ENCODE measurements at places on chromosomes 1 and 21.

- no peak for DNase-seq
These were observed 10.4 kb upstream of the NCF2 start for GRCh38 chr1:183600634-183601033.

DNA sequence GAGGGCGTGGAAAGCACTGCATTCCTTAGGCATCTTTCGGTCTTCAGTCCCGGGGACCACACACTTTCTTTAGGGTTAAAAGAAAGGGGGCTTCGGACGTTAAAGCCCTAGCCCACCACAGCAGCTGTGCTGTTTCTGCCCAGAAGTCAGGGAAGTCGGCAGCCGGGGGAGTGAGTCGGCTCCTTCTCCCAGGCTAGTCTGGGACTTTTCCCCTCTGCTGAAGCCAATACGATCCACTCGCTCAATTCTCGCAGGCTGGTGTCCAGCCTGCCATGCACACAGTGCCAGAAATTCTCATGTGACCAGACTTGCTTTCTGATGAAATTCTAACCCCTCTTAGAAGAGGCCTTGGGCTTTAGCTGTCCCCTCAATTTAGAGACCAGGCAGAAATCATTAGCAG is 67.7 kb downstream of the BCAR3 start:
- no peak for DNase-seq

- DNase-seq, result no peak
These were observed 225.7 kb downstream of the HHAT start for GRCh38 chr1:210554382-210554781.

DNA sequence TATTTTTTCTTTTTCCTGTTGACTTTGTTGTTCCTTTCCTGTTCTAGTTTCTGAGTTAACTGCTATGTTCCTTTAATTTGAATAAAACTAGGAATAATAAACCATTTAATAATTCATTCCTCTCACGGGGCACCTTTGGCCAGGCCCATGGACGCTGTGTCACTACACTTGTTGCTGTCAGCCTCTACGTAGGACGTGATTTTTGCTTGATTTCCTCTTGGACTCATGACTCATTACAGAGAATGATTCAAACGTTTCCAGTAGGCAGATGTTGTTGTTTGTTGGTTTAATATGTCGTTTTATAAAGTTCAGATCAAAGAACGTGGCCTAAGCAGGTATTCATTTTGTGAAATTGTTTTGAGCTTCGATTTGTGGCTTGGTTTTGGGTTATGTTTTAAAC is 9.1 kb upstream of the SLC19A1 start:
- no peak for DNase-seq

- no peak for DNase-seq
These were observed 872 bp upstream of the PINK1 start for GRCh38 chr1:20632386-20632785.

GRCh38 chr1:53214376-53214940 is 6.0 kb downstream of the CZIB start:
- DNase-seq, result no peak

DNA sequence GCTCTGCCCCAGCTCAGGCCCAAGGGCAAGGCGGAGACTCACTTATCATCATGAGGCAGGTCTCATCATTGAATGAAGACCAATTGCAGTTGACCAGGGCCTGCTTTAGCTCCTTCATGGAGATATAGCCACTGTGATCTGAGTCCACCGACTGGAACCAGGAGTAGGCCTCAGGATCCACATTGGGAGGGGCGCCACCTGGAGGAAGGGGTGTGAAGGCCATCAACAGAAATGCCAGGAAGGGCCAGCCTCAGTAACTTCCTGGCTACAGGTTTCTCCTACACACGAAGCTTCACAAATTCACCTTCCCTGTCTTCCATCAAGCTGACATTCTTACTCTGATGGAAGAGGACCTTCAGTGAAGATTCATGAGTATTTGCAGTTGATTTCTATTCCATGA is 11.6 kb downstream of the PEF1 start:
- peak; percentile 14 for DNase-seq

- DNase-seq, result no peak
These were observed 27.5 kb downstream of the ERG start for GRCh38 chr21:38470755-38471154.

GRCh38 chr1:219988387-219988786 is 57.9 kb downstream of the EPRS1 start:
- no peak for DNase-seq

DNA sequence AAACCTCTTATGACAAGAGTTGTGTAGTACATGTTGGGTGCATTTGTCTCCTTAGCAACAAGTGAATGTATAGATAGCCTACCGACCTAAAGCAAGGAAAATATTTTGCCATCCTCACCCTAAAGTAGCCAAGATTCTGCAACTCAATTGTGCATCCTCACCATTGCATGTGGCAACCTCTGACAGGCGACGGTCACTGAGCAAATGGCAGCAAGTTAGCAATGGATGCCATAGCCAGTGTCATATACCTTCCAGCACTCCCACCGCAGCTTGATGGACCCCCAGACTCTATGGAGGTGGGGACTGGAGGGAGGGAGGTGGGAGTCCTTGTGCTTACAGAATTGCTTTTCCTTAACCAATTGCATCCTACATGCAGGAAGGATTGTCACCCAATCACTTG is 17.0 kb downstream of the PROX1 start:
- no peak for DNase-seq

DNA sequence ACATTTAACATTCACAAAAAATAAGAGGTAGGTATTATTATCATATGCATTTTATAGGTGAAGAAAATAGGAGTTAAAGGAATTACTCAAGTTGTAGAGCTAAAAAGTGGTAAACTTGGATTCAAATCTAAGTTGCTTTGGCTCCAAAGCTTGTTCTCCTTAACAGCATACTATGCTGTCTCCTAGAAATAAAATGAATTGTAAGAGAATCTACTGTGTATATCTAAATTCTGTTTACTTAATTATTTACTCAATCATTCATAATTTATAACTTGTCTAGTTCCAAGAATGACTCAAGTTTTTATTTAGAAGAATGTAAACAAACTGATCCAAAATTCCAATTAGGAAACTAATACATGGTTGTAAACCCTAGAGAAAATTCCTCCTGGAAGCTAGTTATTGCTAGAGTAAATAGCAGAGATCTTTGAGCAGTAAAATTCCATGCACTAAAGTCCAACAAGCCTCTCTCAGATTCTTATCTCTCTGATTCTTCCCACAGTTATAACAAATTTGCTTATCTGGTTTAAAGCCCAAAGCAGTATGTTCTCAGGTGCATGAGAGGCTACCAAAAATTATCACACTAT is 132.5 kb upstream of the DPT start:
- DNase-seq, result no peak

DNA sequence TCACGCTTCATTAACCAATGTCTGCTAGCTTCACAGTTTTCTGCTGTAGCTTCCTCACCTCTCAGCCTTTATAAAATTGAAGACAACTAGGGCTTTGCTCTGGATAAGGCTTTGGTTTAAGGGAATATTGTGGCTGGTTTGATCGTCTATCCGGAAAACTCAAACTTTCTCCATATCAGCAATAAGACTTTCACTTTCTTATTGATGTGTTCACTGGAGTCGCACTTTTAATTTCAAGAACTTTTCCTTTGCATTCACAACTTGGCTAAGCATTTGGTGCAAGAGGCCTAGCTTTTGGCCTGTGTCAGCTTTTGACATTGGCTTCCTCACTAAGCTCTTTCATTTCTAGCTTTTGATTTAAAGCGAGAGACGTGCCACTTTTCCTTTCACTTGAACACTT is 12.9 kb downstream of the COA6 start:
- DNase-seq, result no peak

DNA sequence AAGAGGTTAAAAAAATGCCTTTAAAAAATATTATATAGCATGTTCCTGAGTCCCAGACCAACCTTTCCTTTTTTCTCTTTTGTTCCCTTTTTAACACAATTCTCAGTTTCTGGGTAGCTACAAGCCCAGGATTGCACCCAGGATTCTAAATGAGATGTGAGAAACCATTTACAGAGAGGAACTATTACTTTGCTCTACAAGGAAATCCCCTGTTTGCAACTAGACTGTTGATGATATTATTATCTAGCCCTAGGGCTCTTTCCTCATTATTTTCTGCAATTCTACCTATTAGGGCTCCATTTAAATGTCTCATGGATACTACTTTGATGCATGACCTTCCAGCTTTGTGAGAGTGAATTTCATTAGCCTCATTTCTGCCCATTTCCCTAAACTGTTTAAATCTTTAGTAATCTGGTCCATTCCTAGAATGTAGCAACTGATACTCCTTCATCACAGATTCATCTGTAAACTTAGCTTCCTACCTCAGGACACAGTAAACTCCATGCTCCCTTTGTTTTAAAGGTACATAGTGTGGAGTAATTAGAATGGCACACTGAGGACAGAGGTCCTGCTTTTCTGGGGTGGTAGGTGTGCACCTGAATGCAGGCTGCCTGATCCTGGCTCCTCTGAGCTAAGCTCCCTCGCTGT is 7.1 kb upstream of the KIF14 start:
- DNase-seq, result no peak

- no peak for DNase-seq
These were observed 9.1 kb downstream of the LDLRAD1 start for GRCh38 chr1:54008876-54009275.

DNA sequence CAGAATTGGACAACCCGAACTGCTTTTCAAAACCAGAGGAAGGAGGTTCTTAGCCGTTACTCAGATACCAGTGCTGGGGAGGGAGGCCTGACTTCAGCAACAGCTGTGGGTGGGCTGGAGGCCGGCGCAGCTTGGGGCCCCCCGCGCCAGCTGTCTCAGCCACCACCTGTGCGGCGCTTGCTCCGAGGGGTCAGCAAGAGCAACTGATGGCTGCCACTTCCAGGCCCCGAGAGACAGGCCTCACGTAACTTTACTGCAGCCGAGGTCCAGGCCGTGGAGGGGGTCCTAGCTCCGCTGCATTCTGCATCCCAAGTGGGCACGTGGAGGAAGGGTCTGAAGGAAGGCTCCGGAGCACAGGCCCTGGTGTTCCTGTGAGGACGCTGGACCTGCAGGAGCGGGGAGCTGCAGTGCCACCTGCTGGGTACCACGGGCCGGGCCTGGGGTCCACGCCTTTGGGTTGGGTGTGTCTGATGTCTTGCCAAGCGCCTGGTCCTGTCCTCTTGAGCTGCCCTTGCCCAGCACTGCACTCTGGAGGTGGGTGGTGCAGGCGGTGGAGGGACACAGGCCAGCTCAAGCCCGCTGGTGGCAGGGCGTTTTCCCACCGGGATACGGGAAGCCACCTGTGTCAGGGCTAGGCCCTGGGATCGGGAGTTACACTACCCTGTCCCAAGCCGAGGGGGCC is 9.8 kb downstream of the THAP3 start:
- no peak for DNase-seq

GRCh38 chr1:42358791-42359190 is 21.8 kb upstream of the RIMKLA start:
- no peak for DNase-seq

DNA sequence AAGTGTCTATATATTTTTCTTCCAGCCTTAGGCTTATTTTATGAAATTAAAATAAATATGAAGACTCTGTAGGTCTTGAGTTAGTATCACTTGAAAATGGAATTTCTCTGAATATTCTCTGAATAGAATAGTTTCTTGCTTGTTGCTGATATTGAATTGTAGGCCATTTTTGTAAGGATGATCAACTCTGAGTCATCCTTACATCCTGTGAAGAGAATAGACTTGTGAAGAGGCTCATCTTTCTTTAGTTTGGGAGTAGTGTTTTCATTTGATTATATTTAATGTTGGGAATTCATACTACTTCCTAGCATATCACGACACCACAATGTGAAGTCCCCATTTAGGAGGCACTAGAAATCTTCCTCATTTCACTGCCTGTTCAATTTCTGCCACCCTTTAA is 27.5 kb upstream of the CD1D start:
- DNase-seq, result no peak

DNA sequence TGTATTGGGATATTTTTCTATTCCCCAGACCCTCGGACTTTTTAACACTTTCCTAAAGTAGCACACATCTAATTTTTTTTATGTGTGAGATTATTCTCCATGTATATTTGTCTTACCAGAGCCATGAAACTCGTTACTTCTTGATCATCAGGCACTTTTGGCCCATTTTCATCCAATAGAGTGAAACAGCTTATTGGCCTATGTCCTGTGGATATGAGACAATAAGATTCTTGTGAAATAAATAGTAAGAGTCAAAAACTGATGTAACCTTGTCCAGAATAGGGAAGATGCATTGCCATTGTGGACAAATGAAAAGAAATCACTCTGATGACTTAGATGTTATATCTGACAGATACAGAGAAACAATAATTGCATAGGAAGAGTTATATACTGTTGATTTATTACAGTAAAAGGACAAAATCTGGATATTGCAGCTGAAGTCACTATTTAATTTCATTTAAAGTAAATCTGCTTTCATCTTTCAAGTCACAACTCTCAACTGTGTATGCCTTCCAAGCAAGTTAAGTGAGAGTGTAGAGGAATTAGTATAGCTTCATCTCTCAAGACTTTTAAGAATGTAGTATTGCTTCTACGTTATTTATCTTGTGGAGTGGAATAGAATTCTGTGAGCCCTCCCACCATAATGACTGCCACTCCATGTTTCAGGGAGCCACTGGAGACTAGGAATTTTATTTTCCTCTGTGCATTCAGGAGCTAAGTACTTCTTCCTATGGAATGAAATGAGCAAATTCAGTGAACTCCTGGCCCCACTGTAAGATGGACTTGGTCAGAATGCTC is 86.9 kb downstream of the ADAMTS1 start:
- DNase-seq, result no peak

- no peak for DNase-seq
These were observed 31.3 kb upstream of the SLC19A1 start for GRCh38 chr21:45573452-45574035.

GRCh38 chr1:207070811-207071210 is 17.7 kb downstream of the PFKFB2 start:
- DNase-seq, result no peak

- DNase-seq, result no peak
These were observed 158.2 kb downstream of the TRIM33 start for GRCh38 chr1:114352797-114353196.

DNA sequence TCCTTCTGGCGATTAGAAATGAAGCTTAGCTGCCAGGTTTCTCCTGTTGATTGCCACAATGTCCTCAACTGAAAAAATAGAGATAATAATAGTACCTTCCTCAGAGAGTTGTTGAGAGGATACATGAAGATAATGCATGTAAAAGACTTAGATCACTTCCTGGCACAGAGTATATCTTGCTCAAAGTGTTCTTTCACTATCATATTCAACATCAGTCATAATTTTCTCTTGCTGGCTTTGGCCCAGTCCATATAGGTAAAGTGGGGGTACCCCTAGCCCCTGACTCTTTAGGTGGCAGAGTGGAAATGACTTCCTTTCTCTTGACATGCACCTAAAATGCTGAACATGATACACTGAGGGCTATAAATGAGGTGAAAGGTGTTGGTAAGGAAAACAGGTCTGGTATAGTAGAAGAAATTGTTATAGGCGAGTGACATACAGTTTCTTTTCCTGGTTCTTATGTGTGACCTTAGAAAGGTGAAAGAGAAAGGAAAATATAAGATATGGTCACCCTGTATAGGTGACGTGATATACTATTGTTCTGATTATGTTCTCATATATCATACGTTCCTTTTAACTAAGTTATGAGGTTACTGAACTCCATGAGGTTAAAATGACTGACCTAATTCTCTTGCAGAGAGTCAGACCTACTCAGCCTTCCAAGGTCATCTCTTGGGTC is 209.9 kb upstream of the DEPDC1 start:
- no peak for DNase-seq
